Activated T-cell treated with anti-CD3 and anti-CD28 coated beads, Interleukin-2, amount 50 U/mL, for 24 hours (primary cell): ENCODE measurements at places on chromosomes 4 and X.

- no peak for DNase-seq
Observed at GRCh38 chrX:12488771-12489170, 302.4 kb upstream of the PRPS2 start.

- no peak for DNase-seq
Observed at GRCh38 chr4:93658443-93658842, 170.1 kb upstream of the ATOH1 start.

- no peak for DNase-seq
Observed at GRCh38 chr4:157983300-157983699, 189.5 kb downstream of the GASK1B start.

DNA sequence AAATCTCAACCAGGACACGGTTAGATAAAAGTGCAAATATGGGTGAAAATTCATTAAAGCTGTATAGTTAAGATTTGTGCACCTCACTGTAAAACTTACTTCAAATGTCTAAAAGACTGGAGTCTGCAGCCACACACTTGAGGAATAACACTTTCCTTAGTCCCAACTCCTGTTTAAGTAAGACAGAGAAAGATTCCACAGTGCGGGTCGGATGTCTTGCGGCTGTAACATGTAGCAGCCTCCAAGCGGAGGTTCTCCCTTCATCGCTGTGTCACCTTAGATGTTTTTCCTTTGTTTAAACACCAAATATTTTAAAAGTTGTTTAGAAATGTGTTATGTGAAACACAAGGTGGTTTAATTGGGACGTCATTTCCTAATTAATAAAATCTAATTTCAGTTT is 905 bp upstream of the MAEA start:
- DNase-seq: no peak

GRCh38 chrX:49220100-49220499 is 13.0 kb downstream of the CACNA1F start:
- no peak for DNase-seq

GRCh38 chrX:1860936-1861594 is 246.2 kb downstream of the ASMT start:
- DNase-seq: no peak

- no peak for DNase-seq
Observed at GRCh38 chrX:135347381-135348016, 38.2 kb downstream of the ETDC start.

- no peak for DNase-seq
Observed at GRCh38 chr4:119666653-119667091, 38.1 kb upstream of the PDE5A start.

GRCh38 chr4:78356251-78356786 is 195.3 kb upstream of the ANXA3 start:
- DNase-seq: no peak

DNA sequence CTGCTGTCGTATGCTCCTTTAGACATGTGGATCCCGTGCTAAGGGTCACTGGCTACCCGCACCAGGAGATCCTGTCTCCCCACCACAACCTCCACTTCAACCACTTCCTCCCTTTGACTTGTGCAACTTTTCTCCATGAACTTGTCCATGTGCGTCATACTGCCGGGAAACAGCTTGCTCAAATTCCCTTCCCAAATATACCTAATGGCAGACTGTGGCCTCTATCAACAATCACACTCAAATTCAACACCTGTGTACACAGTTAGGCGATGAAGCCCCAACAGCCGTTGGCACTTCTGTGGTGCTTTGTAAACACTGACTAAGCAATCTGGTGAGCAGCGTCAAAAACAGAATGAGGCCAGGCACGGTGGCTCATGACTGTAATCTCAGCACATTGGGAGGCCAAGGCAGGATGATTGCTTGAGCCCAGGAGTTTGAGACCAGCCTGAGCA is 49.5 kb downstream of the CD99L2 start:
- no peak for DNase-seq

DNA sequence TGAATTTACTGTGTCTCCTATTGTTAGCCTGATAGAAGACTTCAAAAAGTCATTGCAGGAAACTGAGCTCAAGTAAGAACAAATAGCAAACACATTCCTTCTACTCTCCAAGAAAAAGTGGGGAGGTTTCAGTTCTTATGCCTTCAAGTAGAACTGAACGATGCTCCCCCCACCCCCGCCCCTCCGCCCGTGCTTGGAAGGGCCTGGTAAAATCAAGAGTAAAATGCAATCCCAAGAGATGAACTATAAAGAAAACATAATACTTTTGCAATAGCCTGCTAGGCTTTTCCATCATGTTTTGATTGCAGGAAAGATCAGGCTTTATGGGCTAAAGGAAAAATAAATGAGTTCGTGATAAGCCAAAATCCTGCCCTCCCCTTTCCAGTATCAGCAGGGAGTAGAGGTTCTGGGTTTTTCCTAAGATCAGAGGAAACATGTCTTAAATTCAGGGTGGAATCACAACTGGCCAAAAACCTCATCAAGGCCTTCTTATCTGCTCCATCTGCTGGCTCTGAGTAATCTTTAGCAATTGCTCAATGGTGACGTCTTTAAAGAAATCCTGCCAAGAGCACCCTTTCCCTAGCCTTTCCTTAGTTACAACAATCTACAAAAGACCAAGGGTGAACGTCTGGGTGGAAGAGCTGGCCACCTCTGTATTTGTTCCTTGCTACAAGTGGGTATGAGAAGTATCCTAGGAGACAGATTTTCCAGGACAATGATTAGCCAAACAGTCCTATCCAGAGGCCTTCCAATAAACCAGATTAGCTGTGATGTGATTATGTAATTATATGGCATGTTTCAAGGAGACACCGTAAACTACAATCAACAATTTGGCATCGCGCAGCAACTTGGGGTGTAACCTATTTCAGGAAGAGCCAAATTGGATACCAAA is 66.3 kb upstream of the FAM9C start:
- no peak for DNase-seq

GRCh38 chr4:153637201-153637600 is 46.9 kb upstream of the TLR2 start:
- DNase-seq: no peak

DNA sequence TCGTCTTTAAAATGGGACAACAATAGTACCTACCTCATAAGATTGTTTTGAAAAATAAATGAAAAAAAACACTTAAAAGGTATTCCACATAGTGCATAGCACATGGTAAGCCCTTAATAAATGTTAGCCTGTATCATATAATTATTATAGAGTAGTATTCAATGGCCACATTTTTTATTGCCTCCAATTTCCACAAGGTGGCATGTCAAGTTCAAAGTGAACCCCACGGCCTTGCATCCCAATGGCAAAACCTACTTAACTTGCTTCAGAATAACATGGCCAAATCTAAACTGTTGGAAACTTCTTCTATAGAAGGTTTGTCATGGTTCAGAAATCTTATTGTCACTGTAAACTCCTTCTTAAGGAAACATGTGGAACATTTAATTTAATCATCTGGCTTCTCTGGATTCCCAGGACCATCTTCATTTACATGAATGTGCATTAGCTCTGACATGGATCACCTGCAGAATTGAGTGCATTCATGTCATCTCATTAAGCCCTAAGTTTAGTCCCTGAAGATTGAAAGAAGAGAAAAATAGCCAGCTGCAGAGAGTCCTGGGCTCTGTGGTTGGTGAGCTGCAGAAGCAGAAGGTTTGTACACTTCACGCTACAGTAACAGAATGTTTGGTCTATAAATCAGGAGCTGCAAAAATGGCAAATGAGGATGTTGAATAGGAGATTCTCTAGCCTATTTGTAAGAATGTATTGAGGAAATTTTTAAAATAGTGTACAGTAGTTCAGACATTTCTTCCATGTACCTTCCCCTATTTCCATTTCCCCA is 61.0 kb downstream of the ANXA3 start:
- DNase-seq: no peak

DNA sequence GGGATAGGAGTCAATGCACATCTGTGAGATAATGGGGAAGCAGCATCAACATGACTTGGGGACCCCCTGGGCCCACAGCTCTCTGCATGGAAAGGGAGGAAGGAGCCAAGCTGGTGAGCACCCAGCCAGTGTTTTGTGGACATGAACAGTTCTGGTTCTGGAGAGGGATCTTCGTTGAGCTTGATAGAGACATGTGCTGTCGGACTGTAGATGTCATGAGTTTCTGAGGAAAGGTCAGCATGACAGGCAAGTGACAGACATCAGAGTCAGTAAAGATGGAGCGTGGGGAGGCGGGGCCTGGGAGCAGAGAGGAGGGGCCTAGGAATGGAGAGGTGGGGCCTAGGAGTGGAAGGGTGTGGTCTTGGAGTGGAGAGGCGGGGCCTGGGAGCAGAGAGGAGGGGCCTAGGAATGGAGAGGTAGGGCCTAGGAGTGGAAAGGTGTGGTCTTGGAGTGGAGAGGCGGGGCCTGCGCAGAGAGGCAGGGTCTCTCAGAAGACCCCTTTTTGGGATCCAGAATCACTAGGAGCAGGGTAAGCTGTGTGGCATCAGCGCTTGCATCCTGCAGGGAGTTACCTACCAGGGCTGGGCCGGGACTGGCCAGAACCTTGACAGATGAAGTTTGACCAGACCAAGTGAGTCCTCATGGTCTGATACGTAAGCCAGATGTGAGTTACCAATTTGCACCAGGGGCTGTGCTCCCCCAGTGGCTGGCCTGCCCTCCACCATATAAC is 33.7 kb downstream of the PIGG start:
- no peak for DNase-seq

GRCh38 chrX:40060356-40060845 is 37.4 kb downstream of the BCOR start:
- DNase-seq: no peak

DNA sequence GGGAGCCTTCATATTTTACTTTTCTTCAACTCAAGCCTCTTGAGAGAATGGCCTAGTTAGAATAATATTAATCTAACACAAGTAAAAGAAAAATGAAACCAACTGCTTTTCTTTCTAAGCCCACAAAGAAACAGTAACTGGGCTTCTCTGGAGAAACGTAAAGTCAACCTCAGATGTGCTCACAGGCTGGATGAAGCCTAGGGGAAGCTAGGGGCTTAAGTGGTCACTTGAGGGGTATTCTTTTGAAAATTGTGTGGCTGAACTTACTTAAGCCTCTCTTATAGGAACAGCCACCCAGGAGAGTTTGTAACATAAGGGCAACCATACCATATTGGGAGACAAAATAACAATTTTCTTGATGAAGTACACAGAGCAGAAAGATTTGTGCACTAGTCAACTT is 279.0 kb downstream of the SPRY1 start:
- DNase-seq: no peak

DNA sequence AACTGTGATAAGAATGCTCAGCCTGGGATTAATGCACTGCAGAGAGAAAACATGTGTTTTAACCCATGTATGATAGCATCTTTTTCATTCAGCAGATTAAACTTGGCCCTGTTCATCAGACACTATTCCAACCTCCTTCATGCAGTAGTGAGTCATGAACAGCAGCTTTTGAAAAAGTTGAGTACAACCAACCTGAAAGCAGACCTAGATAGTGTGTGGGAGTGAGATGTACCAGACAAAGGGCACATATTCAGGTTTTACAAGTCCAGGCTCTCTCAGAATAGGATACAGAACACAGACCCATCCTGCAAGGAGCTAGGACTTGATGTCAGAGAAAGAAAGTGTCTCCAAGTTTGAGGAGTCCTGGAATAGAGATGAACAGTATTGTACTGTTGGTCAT is 237.3 kb upstream of the STS start:
- DNase-seq: no peak

GRCh38 chr4:154456889-154457288 is 34.7 kb downstream of the DCHS2 start:
- no peak for DNase-seq

DNA sequence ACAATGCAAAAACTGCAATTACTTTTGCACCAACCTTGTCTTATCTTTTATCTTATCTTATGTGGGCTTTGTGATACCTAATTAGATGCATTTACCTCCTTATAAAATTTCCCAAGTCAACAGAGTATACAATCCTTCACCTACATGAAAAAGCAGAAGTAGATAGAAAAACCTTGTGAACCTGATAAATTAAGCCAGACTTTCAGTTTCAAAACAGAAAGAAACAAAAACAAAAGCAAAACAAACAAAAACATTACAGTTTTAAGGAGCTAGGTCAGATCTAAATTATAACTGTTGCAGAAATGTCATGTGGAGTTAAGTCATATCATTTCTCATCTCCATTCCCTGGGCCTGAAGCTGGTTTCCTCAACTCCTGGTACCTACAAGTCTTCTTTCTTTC is 24.9 kb upstream of the CXXC4 start:
- DNase-seq: no peak

- DNase-seq: no peak
Observed at GRCh38 chr4:3250438-3250955, 1.5 kb downstream of the MSANTD1 start.

- peak; percentile 35 for DNase-seq
Observed at GRCh38 chr4:119041951-119042560, 93.6 kb upstream of the MYOZ2 start.

- DNase-seq: no peak
Observed at GRCh38 chr4:184479516-184479950, 5.2 kb upstream of the IRF2 start.

DNA sequence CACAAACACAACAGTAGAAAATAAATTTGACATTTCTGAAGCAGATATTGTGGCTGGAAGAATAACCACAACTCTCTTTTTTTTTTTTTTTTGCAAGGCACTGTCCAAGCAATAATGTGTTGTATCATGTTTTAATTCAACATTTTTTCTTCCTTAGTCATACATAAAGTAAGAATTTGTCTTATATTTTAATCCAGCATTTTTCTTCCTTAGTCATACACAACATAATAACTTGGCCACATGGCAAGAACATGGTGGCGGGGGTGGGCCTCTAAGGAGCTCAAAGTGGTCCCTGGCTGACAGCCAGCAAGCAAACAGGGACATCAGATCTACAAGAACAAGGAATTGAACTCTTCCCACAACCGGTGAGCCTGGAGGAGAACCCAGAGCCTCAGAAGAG is 20.2 kb downstream of the FBXW7 start:
- no peak for DNase-seq

DNA sequence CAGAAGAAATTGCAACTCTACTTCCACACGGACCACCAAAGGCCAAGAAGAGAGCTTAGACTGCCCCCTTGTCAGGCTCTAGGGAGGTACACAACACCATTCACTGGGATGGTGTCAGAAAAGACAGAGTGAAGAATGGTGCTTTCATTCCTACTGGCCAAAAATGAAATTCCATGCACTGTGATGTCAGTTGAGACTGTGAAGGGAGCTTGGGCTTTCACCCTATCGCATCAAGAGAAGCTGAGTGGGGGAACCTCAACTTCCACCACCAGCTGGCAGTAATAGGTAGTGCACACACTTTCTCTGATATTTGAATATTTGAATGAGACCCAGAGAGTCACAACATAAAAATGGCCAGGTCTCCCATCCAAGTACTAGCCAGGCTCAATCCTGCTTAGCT is 65.9 kb downstream of the ZNF711 start:
- no peak for DNase-seq

- DNase-seq: no peak
Observed at GRCh38 chrX:96861661-96862060, 22.0 kb upstream of the RPA4 start.

DNA sequence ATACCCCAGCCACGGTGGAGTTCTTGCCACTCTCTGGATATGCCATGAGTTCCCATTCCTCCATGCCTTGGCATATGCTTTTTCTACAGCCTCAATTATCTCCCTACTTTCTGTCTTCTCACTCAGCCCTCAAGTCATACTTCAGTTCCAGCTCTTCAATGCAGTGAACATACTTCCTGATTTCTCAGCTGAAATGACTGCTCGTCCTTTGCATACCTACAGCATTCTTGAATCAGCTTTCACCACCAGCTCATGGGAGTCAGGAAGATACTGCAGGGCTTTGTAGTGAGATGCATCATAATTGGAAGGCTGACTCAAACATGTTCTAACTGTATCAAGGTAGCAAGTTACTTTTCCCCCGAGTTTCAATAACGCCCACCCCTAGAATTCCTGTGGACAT is 118.4 kb downstream of the APBB2 start:
- no peak for DNase-seq
